HepG2 (cell line): ENCODE measurements at places on chromosomes 13 and 19. TPM values are rescaled to one million over a fixed set of nuclear protein-coding genes. Genes with fewer than 3 reads are reported as not detected.

DNA sequence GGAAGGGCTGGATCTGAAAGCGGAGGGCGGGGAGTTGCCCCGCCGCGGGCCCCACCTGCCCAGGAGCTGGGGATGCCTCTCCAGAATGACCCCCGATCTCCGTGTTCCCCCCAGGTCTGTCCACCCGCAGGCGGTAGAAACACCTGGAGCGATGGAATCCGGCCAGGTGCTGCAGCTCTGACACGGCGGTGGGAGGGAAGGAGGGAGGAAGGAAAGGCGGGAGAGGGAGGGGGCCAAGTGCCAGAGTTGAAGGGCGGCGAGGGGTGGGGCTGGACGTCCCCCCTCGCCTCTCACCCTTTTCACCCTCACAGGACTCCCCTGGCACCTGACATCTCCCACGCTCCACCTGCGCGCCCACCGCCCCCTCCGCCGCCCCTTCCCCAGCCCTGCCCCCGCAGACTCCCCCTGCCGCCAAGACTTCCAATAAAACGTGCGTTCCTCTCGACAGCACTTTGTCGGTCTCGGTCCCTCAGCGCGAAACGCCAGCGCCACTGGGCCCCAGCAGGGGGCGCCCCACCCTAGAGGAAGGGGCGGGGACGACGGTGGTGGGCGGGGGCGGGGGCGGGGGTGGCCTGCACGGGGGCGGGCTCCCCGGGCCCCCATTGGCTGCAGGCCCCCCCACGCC lies 337 bp upstream of the FXYD7 start:
- DNase-seq, result no peak

- peak; percentile 46 for DNase-seq
Observed at GRCh38 chr19:32339988-32340874, 5.2 kb upstream of the ZNF507 start.

- DNase-seq, result no peak
Observed at GRCh38 chr13:80962173-80962572, 621.2 kb upstream of the SPRY2 start.

- no peak for DNase-seq
Observed at GRCh38 chr19:5264453-5264852, 76.2 kb downstream of the PTPRS start.

GRCh38 chr13:58318495-58319167 lies 687.1 kb downstream of the PCDH17 start:
- DNase-seq, result no peak

MAST1 gene
- total RNA-seq, result 0.27 and 0.73 TPM in 2 replicates
